Stimulated activated effector memory CD8-positive, alpha-beta T cell treated with anti-CD3 and anti-CD28 coated beads, Interleukin-12 subunit alpha, Interleukin-12 subunit beta, amount 100 ng/mL, for 72 hours (primary cell): ENCODE measurements at places on chromosomes 3 and 15.

DNA sequence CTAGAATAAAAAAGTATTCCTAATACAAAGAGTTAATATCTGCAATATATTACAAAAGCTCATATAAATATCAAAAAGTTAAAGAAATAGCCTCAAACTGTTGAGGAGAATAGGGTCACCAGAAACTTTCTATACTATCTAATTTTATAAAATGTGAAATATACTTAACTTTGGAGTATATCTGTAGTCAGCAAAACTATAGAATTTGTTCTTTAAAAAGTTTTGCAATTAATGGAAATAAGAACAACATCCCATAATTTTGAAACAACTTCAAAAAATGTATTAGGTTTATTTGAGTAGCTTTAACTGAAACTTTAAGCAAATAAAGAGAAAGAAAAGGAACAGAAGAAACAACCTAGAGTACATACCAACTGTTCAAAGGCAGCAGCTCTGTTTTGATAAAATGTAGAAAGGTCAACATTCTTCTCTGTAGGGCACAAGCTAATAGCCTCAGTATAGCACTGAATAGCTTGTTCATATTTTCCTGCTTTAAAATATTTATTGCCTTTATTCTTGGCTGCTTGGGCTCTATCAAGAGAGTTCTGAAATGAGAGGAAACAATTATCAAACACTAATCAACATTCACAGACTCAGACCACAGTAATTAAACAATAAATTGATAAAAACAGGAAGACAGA is 14.3 kb downstream of the TOMM70 start:
- DNase-seq: no peak

- DNase-seq: no peak
Measured at GRCh38 chr3:36763850-36764703, at the start of gene DCLK3. DCLK3 (minus strand) TSS chr3:36764553; CDS start chr3:36764263, 290 bp downstream.

- DNase-seq: no peak
Measured at GRCh38 chr15:38520035-38520434, 44.6 kb downstream of the RASGRP1 start.

DNA sequence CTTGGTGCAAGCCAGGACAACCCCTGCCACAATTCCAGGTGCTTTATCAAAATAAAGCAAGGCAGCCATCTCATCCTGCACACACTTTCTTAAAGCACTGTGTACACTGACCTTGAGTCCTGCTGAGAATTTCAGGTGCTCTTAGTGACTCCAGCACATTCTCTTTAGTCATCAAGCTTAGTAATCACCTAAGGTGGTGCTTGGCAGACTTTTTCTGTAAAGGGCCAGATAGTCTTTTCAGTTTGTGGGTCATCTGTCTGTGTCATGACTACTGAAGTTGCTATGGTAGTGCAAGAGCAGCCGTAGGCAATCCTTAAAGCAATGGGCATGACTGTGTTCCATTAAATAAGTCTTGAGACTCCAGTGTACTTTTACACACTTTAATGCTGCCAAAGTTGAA is 36.4 kb downstream of the RIOX2 start:
- DNase-seq: no peak

DNA sequence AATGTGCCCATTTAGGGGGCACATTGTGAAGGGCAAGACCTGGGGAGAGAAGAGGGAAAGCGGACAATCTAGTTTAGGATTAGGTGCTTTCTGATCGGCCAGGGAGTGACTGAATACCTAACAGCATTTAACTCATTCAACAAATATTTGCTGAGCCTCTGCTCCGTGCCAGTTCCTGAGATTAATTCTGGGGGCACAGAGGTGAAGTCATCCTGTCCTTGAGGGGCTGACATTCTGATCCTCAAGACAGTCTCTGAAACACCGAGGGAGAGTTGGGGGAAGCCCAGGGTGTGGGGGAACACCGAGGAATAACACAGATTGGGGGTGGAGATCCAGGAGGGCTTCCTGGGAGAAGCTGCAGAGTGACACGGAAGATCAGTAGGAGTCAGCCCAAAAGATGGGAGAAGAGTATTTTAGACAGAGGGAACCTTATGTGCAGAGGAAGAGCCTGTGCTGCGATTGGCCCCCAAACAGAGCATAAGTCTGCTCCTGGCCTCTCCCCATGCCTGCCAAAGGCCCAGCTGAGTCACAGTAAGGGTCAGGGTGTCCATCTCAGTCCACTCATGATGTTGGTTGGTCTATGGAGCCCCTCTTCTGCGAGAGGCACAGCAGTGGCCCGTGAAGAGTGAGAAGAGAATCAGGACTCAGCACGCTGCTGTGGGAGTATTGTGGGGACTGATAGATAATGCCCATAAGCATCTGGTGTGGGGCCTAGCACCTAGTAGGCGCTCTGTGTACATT is 60.2 kb downstream of the AMOTL2 start:
- DNase-seq: no peak

- DNase-seq: no peak
Measured at GRCh38 chr3:29668233-29668632, 387.4 kb downstream of the RBMS3 start.

- no peak for DNase-seq
Measured at GRCh38 chr3:126983276-126983652, 349 bp downstream of the PLXNA1 start.

- no peak for DNase-seq
Measured at GRCh38 chr3:140062461-140062860, 127.5 kb downstream of the CLSTN2 start.

GRCh38 chr3:178802993-178803693 is 266.9 kb downstream of the KCNMB2 start:
- DNase-seq: no peak

DNA sequence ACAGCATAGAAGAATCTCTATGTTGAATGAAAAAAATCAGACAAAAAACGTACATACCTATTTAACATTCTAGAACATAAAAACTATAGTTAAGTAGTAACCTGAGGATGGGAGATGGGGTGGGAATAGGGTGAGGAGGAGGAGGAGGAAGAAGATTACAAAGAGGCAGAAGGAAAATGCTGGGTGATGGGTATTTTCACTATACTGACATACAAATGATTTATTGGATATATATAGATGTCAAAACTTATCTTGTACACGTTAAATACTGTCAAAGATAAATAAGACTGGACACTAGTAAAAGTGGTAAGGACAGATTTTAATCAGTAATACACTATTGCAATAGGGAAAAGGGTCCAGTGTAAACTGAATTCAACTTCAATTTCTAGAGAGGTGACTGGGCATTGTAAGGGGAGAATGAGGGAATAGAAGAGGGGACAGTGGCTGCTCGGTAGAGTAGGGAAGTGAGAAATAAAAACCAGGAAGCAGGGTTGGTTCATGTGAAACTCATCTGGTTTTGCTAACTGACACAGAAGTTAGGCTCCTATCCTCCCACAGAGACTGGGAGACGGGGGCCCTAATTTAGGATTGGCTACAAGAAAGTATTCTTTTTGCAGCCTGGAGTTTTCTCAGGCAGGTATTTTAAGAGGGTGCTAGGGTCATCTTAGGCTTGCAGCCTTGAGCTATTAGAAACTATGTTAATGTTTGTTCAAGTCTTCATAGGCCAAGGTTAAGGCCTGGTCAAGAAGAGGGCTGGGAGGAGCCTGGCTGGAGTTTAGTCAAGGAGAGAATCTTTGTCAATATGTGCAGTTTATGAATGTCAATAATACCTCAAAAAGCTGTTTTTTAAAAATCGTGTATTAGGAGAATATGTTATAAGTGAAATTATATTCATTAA is 15.0 kb upstream of the C15orf61 start:
- no peak for DNase-seq

GRCh38 chr3:128378631-128379347 is 87.9 kb downstream of the DNAJB8 start:
- no peak for DNase-seq

- no peak for DNase-seq
Measured at GRCh38 chr3:150407808-150408220, 284 bp upstream of the TSC22D2 start.

- no peak for DNase-seq
Measured at GRCh38 chr15:84046064-84046637, 189.4 kb upstream of the GOLGA6L4 start.

DNA sequence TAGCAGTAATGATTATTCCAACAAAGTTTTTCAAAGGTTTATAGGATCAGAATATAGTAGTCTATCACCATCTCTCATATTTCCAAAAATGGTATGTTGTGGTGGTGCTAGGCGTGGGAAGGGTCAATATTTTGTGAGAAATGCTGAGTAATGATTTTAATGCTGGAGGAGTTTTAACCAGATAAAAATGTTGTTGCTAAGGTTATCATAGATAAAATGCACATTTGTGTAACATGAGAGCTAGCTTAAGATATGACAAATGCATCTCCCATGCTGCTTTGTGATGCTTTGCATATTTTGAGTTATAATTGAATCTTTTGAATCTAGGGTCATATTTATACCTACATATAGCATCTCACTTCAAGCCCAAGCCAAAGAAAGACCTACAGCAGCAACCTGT is 103.9 kb upstream of the ROBO1 start:
- no peak for DNase-seq

GRCh38 chr15:76802411-76802810 is 102.7 kb downstream of the SCAPER start:
- DNase-seq: no peak

DNA sequence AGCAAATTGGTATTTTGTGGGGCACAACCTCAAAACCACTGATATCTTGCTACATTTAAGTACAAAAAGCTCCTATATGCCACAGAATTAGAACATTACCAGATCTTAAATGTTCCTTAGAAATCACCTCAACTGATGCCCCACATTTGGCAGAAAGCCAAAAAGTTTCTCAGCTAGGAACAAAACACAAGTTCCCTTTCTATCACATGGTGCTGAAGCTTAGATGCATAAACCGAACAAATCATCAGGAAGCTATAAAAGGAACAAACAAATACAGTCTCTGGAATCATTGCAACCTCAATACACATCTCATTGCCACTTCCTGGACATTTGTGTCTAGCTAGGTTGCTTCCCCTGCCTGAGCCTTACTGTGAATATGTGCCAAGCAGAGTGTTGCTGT is 492.6 kb downstream of the LPP start:
- no peak for DNase-seq
